ENCODE measurements at places on chromosomes 12 and 14.

DNA sequence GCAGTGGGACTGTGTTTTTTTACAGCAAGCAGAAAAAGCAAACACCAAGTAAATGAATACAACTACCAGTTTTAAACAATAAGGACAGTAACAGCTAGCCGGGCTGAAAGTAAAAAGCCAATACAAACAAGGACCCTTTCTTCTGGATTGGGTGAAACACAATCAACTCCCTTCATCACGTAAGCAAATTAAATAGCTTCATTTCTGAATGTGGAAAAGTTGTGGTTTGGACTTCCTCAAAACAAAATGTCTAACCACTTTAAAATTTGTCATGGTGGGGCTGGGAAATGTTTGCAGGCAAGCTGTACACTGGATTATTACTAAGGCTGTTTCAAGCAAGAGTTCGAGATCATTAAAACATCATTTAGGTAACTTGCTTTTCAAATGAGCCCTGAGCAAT lies 47.4 kb downstream of the TCHP start:
- no peak for DNase-seq

GRCh38 chr12:89752341-89752740 lies 43.7 kb upstream of the ATP2B1 start:
- no peak for DNase-seq

DNA sequence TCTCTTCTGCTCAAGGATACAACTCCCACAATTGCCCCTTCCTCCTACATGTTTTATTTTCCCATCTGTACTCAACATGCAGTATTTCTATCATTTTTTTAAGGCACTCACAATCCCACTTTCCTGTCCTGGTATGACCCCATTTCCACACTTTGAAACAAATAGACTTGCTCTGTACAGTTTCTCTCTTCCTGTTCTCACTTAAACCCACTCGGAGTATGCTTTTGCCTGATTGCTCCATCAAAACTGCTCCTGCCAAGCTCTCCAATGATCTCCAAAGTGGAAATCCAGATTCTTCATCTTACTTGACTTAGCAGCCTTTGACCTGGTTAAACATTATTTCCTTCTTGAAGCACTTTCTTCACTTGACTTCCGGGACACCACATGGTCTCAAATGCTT lies 384.5 kb downstream of the SEC23A start:
- DNase-seq = no peak

- no peak for DNase-seq
These were observed 92.0 kb downstream of the RFLNA start for GRCh38 chr12:124386661-124387527.

Data from endothelial cell (in vitro differentiated cells).